Stimulated activated CD8-positive, alpha-beta memory T cell treated with anti-CD3 and anti-CD28 coated beads, Interleukin-7, amount 100 ng/mL, for 4 hours (primary cell): ENCODE measurements at places on chromosomes 3 and 15.

DNA sequence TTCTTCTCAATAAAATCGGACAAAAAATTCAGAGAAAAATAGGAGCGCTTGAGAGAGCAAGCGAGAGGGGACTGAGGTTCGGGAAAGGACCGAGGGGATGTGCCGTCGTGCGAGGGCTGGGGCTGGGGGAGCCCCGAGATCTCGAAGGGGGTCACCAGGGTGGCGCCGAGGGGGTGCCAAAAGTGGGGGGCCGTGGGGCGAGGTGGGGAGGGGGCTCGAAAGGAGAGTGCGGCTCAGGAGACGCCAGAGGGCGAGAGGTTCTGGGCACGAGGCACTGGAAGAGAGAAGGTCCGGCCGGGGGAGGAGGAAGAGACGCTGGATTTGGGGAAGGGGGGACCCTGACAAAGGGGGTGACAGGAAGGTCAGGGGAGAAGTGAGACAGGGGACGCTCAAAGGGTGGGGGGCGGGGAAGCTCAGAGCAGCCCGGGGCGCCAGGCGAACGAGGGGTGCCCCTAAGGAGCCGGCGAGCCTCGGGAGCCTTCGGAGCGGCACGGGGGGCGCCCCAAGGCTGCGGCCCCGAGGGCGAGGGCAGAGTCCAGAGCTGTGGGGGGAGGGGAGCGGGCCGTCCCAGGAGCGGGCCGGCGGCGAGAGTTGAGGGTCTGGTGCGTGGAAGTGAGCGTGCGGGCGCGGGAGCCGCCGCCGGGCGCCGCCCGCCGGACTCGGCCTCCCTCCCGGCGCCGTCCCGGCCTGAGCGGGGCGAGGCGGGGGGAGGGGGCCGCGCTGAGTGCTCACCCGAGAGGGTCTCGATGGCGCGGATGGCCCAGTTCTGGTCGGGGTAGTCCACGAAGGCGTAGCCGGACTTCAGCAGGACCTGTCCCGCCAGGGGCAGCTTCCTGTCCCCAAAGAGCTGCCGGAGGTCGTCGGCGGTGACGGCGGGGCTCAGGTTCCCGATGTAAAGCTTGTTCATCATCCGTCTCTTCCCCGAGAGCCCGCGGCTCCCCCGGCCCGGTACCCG is 514 bp downstream of the IGF2BP2 start:
- DNase-seq = no peak

- DNase-seq = no peak
These were observed 30.3 kb downstream of the TCF12 start for GRCh38 chr15:56948764-56949101.

GRCh38 chr15:101431301-101431700 is 58.2 kb downstream of the PCSK6 start:
- no peak for DNase-seq

GRCh38 chr3:30720586-30721313 is 114.3 kb downstream of the TGFBR2 start:
- no peak for DNase-seq

DNA sequence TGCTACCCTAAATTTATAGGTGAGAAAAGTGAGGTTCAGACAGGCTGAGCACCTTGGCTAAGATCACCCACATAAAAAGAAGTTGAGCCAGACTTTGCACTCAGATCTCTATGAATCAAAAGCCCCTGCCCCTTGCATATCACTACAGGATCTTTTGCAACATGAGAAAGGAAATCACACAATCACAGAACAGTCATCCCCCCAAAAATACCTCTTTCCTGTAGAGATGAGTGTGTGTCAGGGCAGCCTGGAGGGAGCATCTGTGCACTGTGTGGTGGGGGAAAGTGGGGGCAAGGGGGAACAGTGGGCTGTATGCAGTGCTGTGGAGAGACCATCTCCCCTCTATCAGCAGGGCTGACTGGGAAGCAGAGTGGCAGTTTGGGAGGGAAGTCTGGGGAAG is 46.6 kb downstream of the EPHB3 start:
- DNase-seq = peak; percentile 4

DNA sequence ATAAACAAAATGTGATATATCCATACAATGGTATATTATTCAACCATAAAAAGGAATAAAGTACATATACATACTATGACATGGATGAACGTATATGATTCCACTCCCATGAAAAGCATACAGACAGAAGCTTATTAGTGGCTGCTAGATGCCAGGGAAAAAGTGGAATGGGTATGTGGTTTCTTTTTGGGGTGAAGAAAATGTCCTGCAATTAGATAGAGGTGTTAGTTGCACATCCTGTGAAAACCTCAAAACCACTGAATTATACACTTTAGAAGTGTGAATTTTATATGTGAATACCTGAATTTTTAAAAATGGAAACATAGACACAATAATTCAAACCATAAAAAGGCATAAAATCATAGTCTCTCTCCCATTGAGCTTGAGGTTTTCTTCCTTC is 11.2 kb downstream of the DENND6A start:
- DNase-seq = no peak

GRCh38 chr3:134923286-134923685 is 128.2 kb downstream of the EPHB1 start:
- DNase-seq = no peak

DNA sequence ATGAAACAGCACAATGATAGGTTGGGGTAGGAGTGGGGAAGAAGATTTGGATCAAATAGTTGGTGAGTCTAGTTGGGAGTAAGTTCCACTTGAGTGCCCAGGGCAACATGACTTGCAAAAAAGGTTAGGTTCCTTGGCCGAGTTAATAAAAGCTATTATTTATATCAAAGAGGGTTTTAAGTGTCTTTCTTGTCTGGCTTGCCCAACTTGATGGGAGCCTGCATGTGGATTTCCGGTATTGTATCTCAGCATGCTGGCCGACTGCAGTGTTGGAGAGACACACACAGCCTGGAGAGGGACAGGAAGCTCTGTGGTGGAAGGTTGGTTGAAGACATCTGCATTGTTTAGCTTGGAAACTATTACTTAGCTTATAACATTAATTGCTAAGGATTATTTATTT is 449.5 kb upstream of the TBL1XR1 start:
- DNase-seq = no peak

GRCh38 chr3:43922374-43922773 is 231.6 kb downstream of the ABHD5 start:
- DNase-seq = no peak

DNA sequence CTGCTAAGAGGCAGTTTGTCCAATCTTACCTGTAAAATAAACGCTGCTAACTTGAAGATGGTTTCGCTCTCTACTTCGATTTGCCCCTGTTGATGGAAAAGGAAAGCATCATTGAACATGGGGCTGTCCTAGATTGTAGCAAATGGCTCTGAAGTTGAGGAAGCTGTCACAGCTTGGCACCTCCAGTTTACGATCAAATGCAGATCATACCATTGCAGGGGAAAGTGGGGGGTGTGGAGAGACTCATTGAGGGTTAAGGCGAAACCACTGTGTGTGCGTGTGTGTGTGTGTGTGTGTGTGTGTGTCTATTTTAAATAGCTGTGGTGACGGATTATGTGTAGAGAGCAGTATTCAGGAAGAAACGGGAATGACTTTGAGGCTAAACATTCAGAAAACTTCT is 127.6 kb upstream of the LMOD3 start:
- peak; percentile 6 for DNase-seq

DNA sequence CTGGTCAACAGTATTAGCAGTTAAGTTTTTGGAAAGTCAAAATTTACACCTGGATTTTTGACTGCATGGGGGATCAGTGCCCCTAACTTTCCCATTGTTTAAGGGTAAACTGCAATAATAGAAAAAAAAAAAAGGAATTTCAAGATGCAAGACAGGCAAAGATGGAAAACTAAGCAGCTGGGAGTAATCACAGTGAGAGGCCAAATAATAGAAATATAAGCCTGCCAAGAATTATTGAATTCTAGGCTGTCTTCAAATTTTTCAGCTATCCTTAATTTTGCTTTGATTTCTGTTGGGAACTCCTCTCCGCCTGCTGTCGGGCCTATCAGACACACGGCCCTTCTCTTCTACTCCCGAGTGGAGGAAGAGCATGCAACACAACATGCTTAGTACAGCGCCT is 215.5 kb upstream of the LMCD1 start:
- DNase-seq = no peak

- DNase-seq = no peak
These were observed 6.6 kb downstream of the CBLB start for GRCh38 chr3:105862217-105862616.

DNA sequence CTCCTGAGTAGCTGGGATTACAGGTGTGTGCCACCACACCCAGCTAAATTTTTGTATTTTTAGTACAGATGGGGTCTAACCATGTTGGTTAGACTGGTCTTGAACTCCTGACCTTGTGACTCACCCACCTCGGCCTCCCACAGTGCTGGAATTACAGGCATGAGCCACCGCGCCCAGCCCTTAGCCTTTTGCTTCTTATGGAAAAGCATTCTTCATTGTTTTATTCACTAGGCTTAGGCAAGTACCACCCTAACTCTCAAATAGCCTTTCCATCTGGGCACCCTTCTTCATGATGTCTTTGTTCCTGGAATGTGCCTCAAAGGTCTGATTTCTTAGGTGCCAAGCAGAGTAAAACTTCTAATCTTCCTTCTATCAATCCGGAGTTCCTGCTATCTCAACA is 641.8 kb downstream of the FHIT start:
- DNase-seq = no peak

DNA sequence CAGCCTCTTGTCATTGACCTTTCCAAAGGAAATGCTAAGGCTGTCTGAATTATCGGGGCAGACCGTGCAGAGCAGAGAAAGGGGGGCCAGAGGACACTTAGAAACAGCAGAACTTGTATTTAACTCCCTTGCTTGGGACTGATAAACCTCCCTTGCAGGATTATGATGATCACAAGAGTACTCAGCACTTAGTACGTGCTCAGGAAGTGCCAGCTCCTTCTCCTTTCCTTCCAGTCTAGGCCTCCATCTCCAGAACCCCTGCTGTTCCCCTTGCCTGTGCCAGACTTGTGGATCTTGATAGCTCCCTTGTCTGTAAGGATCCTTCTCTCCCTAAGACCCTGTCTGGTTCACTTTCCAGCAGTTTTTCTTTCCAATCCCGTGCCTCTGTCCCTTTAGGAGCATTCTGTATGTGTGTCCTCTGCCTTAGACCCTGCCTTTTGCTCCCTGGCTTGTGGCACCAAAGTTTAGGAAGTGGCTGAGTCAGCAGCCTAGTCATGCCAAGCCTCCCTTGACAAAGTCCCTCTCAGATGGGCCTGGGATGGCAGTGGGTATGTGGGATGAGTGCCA is 747 bp downstream of the SORD start:
- no peak for DNase-seq

GRCh38 chr3:105829871-105830622 is 38.8 kb downstream of the CBLB start:
- DNase-seq = no peak

DNA sequence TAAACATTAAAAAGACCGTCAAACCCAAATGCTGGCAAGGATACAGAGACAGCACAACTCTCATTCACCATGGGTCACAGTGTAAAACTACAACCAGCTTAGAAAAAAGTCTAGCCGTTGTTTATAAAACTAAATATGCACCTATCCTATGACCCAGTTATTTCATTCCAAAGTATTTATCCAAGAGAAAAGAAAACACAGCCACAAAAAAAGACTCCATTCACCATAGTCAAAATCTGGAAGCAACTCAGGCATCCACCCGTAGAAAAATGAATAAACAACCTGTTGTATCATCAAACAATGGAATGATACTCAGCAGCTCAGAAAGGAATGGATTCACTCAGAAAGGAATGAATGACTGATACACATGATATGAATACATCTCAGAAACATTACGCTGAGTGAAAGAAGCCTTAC is 28.6 kb downstream of the PLD1 start:
- DNase-seq = no peak

GRCh38 chr15:49042165-49042564 is 4.1 kb downstream of the SECISBP2L start:
- no peak for DNase-seq

GRCh38 chr15:25090073-25090733 is 135.4 kb downstream of the SNRPN start:
- DNase-seq = no peak

GRCh38 chr15:92457471-92458041 is 63.9 kb downstream of the ST8SIA2 start:
- no peak for DNase-seq

- DNase-seq = no peak
These were observed 150.8 kb upstream of the KCNMB2 start for GRCh38 chr3:178385280-178385952.

GRCh38 chr15:61841466-61841865 is 218.8 kb downstream of the VPS13C start:
- DNase-seq = no peak

DNA sequence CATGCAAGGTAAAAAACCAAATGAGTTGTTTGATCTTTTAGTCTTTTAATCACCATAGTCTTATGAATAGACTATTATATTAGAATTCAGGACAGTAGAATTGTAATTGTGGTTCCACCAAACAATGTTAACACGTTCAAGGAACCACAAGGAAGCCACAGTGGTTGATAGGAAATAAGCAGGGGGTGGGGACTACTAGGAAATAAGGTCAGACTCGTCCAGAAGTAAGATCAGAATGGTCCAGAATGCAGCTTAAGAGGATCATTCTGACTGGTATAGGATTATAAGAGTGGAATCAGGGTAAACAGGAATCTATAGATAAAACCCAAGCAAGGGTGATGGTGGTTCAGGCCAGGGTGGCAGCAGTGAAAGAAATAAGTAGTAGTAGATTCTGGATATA is 7.5 kb downstream of the MYNN start:
- no peak for DNase-seq

DNA sequence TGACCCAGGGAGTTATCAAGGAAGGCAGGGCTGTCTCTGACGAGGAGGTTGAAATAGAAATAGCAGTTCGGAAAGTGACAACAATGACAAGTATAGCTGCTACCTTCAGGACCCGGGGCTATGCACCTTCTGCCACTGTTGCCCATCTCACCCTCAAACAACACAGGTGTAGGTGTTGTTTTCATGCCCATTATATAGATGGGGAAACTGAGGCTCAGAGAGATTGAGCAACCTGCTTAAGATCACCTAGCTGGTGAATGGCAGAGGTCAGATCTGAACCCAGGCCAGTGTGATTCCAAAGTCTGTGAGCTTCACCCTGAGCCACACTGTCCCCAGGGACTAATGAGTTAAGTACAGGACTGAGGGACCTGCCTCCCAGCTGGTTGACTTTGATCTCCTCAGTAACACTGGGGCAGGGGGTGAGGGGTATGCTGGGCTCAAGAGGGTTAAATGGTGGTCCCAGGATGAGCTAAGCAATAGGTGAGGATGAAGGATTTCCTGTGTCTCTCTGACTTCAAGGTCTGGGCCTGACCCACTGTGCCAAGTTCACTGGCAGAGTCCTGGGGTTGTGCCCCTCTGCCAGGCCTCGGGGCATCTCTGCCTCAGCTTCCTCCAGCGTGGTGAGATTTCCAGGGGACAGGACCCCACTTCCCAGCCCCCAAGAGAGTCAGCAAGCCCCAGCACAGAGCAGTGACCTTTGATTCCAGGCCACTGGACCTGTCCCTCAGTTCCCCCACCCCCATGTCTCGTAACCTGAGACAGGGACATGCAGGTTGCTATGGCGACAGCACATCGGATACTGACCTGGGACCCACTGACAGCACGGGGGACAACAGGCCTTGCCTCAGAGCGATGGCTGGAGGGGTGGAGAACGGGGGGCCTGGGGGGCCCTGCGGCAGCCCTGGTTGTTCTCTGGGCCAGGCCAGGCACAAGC is 35.0 kb downstream of the ATP2B2 start:
- no peak for DNase-seq
